Lower leg skin (tissue), 4 donors: ENCODE measurements at places on chromosomes 2 and 18.
A peak's percentile ranks its signal among the peaks of the same experiment; 100 is the strongest.

- peak; percentile 88 for DNase-seq
Observed at GRCh38 chr2:127508631-127509034, 17.7 kb downstream of the IWS1 start.

GRCh38 chr2:146869328-146869727 is 975.5 kb upstream of the ACVR2A start:
- no peak for DNase-seq

DNA sequence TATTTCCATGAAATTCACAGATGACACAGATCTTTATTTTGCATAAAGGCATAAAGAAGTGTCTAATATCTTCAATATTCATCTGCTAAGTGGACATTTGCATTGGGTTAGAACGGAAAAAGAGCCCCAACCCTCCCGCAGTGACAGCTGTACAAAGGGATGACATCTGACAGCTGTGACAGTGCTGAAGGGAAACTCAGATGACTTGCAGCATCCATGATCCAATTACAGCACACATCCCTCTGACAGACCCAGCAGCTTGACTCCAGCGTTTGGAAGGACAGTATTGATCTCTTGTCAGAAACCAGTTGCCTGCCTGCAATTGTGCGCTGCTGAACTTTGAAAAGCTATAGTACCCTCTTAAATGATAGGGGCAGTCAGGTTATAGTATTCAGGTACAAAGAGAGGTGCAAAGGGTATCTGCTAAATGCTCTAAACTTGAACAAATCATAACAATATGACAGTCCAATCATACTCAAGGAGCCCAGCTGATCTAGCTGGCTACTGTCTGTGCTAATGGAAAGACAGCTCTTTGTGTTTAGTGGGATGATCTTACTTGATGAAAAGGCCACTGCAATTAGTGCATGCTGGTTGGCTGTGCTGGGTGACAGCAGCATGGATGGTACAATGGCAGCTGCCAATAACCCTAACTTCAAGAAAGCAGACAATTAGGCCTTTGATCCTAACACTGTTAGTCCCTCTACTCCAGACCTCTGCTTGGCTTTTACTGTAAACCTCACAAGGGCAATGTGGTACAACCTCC is 599.2 kb downstream of the NR4A2 start:
- DNase-seq = no peak

- DNase-seq = no peak
Observed at GRCh38 chr2:51650769-51651168, 618.8 kb upstream of the NRXN1 start.

DNA sequence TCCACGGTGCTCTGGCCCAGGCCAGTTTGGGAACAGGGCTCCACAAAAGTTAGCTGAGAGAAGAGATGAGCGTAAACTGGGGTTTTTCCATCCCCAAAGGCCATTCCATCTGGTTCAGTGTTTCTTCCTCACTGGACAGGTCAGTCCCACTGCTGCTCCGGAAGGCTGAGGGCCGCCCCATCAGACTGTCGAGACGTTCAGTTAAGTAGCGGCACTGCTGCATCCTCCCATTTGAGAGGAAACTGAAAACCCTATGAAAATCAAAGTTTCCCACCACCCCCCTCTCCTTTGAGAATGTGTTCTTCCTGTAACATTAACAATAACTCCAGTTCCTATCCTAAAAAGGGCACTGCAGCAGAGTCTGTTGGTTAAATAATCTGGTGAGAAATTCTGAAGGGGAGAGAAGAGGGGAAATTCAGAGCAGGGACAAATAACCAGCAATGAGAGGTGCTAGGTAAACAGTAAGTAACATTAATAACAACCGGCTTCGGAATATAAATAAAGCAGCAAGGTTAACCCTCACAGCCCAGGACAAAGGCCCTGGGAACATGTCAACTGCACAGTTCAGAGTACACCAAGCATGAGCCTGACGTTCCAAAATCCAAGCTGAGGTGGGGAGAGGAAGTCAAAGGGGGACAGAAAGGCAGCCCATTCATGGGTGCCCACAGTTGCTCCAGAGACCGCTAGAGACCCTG is 55.4 kb downstream of the UXS1 start:
- DNase-seq = no peak
